T follicular helper cell (primary cell): ENCODE measurements at places on chromosomes 13 and 19.

GRCh38 chr19:13208672-13209483, 58.7 kb downstream of the IER2 start:
- no peak for DNase-seq

GRCh38 chr13:108752276-108752675, 122.9 kb downstream of the MYO16 start:
- no peak for DNase-seq

- DNase-seq, result no peak
These were observed 14.4 kb upstream of the SLC25A42 start for GRCh38 chr19:19049406-19049805.

DNA sequence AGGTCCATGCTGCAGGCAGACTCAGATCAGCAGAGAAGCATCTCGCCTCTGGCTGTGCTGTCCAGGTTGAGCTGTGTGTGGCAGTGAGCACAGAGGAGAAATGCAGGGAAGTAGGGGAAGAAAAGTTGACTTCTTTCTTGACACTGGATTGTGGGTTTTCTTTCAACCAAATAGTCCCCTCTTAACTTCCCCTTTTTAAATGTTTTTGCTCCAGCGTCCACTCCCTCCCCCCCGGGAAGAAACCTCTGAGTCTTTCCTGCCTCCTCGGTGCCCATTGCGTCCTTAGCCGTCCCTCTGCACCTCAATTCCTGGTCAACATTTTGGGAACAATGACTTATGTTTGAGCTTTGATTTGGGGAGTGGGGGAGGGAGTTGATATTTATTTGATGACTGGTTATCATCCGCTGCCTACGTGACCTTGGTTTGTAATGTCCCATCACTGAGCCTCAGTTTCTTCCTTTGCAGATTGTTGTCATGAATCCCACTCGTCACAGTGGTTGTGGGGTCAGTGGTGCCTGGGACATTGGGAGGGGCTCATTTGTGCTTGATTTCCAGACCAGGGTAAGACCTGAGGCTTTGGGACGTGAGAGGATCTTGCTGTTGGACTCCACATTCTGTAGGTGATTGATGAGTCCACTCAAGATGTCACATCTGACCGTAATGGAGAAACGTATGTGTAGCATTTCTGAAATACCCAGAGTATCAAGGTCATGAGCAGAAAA, at the start of gene LILRB2:
Gene LILRB2 (minus strand): TSS at position 104 of the 722 bp plus-strand sequence. CDS start 614 bp downstream, outside the sequence.
- no peak for DNase-seq

DNA sequence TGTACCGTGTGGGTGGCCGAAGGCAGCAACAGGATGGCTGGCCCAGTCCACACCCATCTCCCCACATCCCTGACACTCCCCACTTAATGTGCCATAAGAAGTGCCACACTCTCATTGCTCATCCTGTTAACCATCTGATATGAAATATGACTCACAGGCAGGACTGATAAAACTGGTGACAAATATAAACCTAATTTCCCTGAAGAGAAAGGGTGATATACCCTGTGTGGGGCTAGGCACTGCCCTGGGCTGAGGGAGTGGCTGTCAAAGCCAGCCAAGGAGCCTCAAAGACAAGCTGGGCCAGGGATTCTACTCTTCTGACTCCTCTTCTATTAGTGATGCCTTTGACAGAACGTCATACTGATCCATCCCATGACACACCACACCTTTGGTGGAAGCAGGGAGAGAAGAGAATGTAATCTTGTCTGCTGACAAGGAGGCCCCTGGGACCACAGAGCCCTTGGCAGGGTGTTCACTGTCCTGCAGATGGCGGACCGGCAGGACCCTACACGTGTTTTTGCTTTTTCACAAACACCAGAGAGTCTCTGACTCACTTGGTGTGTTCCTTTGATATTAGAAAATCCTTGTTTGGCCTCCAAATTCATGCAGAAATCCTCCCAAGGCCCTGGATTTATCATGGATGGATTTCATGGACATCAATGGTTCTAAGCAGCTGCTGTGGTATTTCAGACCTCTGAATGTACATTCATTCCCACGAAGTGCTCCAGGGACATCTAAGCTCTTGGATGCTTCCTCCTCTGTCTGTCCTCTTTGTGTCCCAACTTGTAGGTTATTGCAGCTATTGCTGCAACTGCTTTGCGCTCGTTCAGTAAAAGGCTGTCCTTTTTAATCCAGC, 98.0 kb upstream of the WASF3 start:
- DNase-seq, result no peak

DNA sequence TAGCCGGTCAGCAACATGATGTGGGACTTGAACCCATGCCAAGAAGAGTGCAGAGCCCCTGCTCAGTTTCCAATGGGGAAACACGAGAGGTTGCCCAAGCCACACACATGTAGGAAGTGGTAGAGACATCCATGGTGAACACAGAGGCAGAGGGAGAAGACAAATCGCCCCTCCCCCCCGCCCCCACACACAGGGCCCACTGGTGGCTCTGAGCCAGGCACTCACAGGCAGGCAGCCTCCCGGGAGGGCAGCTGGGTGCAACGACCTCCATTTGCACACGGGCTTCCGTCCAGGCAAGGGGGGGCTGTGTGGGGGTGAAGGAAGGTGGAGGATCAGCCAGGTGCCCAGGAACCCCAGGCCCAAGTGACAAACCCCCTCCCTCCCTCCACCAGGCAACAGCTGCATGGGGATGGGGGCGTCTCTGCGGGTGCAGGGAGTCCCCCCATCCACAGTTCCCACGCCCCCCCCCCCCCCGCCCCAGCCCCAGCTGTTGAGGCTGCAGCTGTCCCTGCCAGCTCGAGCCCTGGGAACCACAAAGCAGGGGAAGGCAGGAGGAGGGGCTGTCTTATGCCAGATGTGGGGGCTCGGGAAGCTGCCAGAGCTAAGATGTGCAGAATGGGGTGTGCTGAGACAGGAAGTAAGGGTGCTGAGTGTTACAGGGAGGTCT, 3.4 kb downstream of the NOTCH3 start:
- DNase-seq, result no peak

GRCh38 chr13:102909971-102910370, 64.1 kb downstream of the ERCC5 start:
- DNase-seq, result no peak

DNA sequence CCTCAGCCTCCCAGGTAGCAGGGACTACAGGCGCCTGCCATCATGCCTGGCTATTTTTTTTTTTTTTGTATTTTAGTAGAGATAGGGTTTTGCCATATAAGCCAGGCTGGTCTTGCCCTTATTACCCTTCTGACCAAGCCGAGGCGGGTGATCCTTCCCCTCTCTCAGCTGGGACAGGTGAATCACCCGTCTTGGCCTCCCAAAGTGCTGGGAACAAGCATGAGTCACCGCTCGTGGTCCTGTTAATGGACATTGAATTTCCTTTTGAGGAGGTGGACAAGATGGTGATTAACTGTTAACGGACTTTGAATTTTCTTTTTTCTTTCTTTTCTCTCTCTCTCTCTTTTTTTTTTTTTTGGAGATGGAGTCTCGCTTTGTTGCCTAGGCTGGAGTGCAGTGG, 10.6 kb downstream of the CD70 start:
- DNase-seq, result no peak

GRCh38 chr13:35387682-35388250, 88.7 kb downstream of the MAB21L1 start:
- no peak for DNase-seq

DNA sequence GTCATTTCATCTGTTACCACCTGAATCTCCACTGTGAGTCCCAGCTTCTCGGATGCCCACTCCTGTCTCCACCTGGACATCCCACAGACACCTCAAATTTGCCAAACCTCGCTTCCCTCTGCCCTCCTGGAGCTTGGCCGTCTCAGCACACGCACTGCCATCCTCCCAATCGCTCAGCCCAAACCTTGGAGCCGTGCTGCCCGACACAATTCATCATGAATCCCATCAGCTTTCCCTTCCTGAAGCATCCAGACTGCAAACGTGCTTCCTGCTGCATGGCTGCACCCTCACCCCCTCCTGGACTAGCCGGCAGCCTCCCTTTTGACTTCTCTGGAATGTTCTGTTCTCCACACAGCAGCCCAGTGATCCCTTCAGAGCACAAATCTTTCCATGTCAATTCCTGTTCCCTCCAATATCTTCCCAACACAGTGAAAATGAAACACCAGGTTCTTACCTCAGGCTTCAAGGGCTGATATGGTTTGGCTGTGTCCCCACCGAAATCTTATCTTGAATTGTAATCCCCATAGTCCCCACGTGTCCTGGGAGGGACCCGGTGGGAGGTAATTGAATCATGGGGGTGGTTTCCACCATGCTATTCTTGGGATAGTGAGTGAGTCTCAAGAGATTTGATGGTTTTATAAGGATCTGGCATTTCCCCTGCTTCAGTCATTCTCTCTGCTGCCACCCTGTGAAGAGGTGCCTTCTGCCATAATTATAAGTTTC, 1.1 kb upstream of the PROZ start:
- DNase-seq, result no peak

DNA sequence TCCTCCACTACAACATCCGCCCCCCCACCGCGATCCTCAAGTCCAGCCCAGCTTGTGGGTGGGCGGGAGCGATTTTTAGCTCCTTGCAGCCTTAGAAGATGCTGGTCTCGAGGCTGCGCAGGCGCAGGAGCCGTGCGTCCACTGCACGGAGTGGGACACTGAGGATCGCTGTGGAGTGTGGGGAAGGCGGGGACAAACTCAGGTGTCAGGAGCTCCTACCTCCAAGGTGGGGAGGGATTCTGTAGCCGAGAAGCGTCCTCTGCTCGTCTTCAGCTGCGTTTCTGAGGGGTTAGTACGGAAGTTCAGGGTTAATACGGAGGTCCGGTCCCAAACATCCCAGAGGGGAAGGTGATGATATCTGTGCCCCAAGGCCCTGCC, at the start of gene RTBDN:
Gene RTBDN (minus strand): TSS at position 14 of the 378 bp plus-strand sequence. CDS start 4,600 bp downstream, outside the sequence.
- DNase-seq, result no peak

DNA sequence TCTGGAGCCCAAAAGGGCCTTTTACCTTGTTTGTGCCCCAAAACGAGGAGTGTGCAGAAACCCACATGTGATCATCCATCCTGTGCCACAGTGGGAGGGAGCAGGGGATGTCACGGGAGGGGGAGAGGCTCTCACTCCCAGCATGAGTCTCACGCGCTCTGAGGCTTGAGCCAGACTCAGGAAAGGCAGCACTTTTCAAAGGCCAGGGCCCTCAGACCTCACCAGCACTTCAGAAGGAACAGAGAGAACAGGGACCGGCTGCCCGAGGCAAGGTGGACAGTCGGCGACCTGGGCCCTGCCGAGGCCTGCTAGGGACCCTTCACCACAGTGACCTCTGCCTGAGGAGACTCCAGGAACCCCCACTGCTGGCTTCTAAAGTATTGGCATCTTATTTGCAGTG, 71.7 kb upstream of the WASF3 start:
- no peak for DNase-seq

DNA sequence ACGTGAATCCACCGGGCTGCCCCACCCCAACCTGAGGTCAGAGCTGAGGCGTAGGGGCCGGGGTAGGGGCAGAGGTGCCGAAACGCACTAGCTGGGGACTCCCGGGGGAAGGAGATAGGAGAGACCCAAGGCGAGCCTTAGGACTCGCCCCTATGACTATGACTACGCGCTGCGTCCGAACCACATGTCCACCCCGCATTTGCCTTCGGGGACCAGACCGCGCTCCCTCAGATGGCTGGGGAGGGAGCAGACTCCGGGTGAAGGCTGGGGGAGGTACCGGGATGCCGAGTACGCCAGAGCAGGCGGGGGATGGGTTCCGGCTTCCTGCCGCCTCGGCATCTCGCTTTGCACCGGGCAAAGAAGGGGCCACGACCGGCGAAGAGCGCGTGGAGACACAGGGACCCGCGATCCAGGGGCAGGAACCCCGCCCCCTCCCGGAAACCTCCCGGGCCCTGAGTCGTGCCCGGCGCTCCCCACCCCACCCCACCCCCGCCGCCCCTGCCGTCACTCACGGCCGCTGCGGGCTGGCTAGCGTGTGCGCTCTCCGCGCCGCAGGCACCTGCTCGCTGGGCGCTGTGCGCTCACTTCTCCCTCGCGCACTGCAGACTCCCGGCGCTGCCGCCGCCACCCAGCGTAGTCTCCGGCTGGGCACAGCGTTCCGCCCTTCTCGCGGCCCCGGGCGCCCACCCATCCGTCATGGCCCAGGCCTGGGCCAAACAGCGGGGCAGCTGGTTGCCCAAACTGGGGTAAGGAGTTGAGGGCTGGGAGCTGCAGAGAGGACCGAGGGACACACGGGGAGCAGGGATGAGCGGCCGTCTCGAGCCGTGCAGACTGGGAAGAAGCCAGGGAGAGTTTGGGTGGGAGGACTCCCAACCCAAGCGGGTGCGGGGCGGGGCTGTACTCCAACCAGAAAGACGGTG, 622 bp upstream of the VSTM2B start:
- no peak for DNase-seq

DNA sequence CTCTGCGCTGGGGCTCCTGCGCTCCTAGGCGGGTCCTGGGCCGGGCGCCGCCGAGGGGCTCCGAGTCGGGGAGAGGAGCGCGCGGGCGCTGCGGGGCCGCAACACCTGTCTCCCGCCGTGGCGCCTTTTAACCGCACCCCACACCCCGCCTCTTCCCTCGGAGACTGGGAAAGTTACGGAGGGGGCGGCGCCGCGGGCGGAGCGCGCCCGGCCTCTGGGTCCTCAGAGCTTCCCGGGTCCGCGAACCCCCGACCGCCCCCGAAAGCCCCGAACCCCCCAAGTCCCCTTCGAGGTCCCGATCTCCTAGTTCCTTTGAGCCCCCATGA, at the start of gene GJB2:
Gene GJB2 (minus strand): TSS at position 103 of the 326 bp plus-strand sequence. CDS start 3,357 bp downstream, outside the sequence.
- DNase-seq, result no peak

DNA sequence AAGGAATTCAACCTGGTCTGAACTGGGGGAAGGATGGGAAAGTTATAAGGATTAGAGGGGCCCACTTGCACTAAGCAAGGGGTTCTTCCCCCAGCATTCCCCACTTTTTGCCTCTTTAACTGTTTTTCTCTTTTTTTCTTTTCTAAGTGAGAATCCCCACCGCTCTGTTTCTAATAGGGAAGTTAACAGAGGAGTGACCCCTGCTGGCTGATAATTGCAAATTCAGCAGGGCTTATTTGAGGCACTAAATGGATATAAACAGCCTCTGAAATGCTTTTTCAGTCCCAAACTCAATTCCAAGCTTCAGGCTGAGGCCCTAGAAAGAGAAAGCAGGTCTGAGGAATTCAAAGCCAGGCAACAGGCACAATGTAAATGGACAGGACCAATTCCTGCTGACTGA, 38.2 kb upstream of the CEACAM21 start:
- no peak for DNase-seq
